ENCODE measurements at places on chromosomes 2 and 18.

GRCh38 chr18:80034852-80035406, 695 bp downstream of the RBFA start:
- peak overlapping the region; percentile 90 for H3K27ac ChIP-seq
- H3K27me3 ChIP-seq: no peaks in the 10 kb centered on the region
- H3K36me3 ChIP-seq: peaks cover 7% of the 10 kb centered on the region
- peak overlapping the region; percentile 72 for H3K4me3 ChIP-seq
- H3K4me1 ChIP-seq: peaks cover 3% of the 10 kb centered on the region
- DNase-seq: no peak

DNA sequence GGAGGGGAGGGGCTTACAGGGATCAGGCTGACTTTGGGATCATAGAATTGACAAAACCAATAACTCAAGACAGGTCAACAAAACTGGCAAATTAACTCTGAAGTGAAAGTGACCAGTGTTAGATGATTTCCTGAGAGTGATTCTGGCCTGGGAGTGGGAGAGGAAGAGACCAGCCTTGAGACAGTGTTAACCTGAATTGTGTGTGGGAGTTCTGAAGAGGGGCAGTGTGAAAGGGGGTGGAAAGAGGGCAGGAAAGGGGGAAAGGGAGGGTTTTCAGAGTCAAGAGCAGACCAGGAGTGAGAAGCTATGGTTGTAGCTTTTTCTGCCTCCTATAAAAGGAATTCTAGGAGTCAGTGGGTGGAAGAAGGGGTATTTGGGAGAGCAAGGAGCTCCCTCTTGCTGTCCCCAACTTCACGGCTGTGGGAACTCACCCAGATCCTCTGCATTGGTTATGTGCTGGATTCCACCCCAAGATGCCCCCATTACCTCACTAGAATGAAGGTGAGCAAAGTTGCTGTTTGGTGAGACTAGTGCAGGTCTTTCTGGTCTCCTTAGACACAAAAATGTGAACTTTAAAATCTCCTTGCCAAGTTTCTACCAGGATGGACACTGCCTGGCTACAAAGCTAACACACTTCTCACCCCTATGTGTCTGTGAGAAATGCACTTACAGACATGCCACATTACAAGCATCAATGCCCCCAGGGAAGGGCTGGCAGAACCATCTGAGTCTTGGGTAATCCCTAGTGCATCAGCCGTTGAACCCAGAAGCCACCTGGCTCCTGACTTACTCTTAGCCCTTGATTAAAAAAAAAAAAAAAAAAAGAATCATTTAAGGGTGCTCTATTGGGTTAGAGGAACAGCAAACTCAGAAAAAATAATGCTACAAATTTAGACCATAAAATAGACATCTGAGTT, 61.6 kb downstream of the BMP10 start:
- DNase-seq: peak; percentile 69
- no peak overlapping the region for H3K4me3 ChIP-seq
- H3K27me3 ChIP-seq: no peaks in the 10 kb centered on the region
- H3K27ac ChIP-seq: peak overlapping the region; percentile 63

GRCh38 chr2:234328444-234328990, 168.4 kb downstream of the ARL4C start:
- no peak for DNase-seq
- H3K27me3 ChIP-seq: no peaks in the 10 kb centered on the region
- H3K36me3 ChIP-seq: no peaks in the 10 kb centered on the region
- no peak overlapping the region for H3K4me3 ChIP-seq
- no peaks in the 10 kb centered on the region for H3K4me1 ChIP-seq

GRCh38 chr2:179422037-179422643, 157.5 kb upstream of the SESTD1 start:
- no peak overlapping the region for H3K27ac ChIP-seq
- no peak overlapping the region for H3K4me3 ChIP-seq
- peak; percentile 68 for DNase-seq
- no peaks in the 10 kb centered on the region for H3K36me3 ChIP-seq
- no peaks in the 10 kb centered on the region for H3K4me1 ChIP-seq

DNA sequence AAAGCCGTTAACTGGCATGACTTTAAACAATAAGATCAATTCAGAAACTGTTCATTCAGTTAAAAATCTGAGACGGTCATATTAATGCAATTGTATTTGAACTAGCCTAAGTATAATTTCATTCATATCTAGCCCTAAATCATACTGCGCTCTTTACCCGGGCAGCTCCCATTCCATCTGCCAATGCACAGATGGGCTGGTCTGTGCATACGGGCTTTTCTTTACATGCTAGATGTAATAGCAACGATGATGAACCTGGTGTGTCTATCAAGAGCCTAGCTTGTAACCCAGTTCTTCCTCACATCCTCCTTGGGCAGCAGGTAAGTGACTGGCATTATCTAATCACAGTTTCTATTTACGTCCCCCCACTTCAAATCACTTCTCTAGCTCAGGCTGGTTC, 631.5 kb upstream of the KLHL29 start:
- H3K36me3 ChIP-seq: no peaks in the 10 kb centered on the region
- DNase-seq: no peak
- no peaks in the 10 kb centered on the region for H3K4me1 ChIP-seq
- H3K27ac ChIP-seq: no peak overlapping the region
- H3K27me3 ChIP-seq: no peaks in the 10 kb centered on the region
- H3K4me3 ChIP-seq: no peak overlapping the region
